ENCODE measurements at places on chromosomes 3 and 15.

DNA sequence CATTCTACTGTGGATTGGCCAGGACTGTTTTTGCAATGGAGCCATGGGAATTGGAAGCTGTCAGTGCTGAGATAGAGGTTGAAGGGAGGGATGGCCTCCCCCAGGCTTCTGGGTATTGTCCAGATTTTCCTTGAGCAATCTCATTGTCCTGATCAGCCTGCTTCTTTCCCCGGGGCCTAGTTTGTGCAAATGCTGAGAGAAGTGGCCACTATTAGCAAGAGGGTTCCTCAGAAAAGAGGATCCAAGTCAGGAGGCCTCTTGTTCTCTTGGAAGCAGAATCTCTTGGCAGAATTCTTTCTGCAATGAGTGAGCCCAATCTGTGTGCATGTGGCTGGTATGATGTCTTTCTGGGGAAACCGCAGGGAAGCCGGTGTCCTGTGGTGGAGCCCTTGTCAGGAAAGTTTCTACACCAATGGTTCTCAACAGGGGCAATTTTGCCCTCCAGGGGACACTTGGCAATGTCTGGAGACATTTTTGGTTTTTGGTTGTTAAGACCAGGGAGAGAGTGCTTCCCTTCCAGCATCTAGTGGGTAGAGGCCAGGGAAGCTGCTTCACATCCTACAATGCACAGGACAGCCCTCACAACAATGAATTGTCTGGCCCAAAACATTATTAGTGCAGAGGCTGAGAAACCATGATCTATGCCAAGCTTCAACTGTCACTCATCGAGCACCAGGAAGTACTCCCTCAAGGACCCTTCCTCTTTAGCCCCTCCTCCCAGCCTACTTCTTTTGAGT lies 2.0 kb downstream of the LIPC start:
- DNase-seq = no peak

- no peak for DNase-seq
These were observed 1.4 kb downstream of the GJD2 start for GRCh38 chr15:34753236-34753894.

- DNase-seq = no peak
These were observed 7.1 kb downstream of the CLK3 start for GRCh38 chr15:74622758-74623157.

DNA sequence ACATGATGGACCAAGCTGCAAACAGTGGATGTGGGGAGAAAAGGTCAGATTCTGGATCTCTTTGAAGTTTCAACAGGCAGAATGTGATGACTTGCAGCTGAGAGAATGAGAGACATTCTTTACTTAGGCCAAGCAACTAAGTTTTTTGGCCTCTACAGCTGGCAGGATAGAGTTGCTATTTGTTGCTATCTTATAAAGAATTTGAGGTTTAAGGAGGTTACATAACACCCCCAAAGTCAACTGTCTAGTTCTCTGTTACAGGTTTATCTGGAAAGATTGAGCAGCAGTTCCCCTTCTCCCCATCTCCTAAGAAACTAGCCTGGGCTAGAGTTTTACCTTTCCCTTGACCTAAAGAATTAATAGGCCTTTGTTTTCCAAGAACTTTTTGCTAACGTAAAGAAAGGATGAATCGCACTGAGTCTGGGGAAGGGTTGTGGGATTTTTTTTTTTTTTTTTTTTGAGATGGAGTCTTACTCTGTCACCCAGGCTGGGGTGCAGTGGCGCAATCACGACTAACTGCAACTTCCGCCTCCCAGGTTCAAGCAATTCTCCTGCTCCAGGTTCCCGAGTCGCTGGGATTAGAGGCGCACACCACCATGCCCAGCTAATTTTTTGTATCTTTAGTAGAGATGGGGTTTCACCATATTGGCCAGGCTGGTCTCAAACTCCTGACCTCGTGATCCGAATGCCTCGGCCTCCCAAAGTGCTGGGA lies 26.6 kb upstream of the SLMAP start:
- no peak for DNase-seq

- peak; percentile 6 for DNase-seq
These were observed 8.3 kb downstream of the B3GALNT1 start for GRCh38 chr3:161096771-161097367.

DNA sequence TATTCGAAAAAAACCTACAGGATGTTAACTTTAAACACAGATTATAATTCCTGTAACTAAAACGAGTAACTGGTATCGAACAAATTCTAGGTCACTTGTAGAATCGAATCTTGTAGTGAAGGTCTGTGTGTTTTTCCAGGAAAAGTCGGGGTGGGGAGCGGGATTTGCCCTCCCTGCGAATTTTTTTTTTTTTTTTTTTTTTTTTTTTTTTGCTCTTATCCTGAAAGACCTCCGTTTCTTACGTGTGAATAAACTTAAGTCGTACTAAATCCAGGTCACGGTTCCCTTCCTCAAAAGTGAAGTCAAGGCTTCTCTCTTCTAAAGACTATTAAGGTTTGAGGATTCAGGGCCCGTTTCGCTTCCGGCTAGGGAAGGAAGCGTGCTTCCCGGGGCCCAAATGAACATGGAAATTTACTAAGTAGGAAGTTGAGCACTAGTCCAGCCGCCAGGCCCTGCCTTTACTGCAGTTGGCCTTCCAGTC lies 770 bp downstream of the TBC1D5 start:
- no peak for DNase-seq

- DNase-seq = no peak
These were observed 122.9 kb downstream of the GREM1 start for GRCh38 chr15:32840507-32841245.

DNA sequence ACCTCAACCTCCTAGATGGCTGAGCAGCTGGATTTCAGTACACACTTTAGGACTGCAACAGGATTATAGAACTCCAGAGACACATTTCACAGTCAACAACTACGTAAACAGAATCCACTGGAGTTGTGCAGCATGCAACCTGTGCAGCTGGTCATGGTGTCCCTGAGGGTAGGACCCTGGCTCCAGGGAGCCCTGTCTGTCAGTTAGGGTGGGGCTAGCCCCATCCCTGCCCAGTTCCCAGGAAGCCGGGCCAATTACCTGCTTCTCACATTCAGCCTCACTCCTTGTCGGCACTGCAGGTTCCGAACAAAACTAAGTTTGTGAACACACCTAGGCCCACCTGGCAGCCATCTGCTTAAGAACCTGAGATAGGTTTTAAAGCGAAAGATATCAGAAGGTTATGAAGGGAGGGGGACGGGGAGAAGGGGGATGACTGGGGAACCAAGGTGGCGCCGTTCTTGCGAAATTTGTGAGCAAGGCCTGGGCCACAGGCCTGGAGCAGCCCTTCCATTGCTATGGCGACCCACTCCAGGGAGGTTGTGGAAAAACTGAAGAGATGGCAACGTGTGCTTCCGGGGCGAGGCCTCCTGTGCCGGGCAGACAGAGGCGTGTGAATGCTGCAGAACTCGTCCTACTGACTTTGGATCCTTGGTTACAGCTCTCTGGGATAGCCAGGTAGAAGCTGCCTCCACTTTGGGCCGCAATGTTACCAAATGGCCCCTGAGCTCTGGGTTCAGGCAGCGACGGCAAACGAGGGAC lies 25.3 kb downstream of the ACSBG1 start:
- DNase-seq = no peak

DNA sequence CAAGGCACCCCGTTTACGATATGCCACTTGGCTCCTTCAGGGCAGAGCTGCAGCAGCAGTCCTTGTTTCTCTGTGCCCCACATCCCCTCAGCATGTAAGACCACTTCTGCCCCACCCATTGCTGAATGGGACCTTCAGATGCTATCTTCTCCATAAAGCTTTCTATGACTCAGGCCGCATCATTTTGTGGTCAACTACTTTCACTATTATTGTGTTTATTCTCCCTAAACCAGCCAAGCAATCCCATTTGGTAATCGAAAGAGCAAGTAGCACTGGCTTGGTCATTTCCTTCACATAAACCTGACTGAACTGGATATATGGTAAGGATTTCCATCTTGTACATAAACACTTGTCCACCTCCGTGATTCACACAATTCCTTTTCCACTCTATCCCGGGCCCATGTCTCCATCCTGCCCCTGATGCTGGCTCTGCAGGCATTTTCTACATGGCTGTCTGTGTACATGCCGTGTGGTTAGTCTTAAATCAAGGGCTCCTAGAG lies 25.7 kb downstream of the LIPC start:
- DNase-seq = no peak

GRCh38 chr15:98657721-98658120 lies 9.4 kb downstream of the IGF1R start:
- DNase-seq = no peak

DNA sequence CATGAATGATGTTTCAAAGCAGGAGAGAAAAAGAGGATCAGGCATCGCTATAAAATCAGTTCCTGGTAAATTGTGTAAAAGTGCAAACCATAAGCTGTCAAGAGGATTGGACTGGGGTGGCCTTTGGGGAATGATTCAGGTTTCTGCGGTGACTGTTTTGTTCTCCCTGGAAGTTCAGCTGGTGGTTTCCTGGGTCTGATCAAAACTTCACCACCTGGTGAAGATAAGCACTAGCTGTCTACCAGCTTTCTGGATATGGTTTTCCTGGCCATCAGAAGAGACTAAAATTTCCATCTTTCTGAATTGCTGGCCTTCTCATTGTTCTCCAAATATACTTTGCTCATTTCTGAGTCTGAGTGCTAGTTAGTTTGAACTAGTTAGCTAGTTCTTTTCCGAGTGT lies 2.7 kb upstream of the NANOGP8 start:
- DNase-seq = no peak

GRCh38 chr3:195441051-195441450 lies 1.8 kb downstream of the ACAP2 start:
- no peak for DNase-seq

DNA sequence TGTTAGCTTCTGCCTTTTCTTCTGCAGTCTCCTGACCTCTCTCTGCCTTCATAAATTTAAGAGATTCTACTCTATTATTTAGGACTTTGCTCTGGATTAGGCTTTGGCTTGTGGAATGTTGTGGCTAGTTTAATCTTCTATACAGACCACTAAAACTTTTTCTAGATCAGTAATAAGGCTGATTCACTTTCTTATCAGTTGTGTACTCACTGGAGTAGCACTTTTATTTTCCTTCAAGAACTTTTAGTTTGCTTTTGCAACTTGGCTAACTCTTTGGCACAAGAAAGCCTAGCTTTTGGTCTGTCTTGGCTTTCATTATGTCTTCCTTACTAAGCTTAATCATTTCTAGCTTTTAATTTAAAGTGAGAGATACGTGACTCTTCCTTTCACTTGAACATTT lies 265.5 kb upstream of the TBC1D5 start:
- DNase-seq = no peak

- no peak for DNase-seq
These were observed 220.2 kb downstream of the NTRK3 start for GRCh38 chr15:88036154-88036839.

DNA sequence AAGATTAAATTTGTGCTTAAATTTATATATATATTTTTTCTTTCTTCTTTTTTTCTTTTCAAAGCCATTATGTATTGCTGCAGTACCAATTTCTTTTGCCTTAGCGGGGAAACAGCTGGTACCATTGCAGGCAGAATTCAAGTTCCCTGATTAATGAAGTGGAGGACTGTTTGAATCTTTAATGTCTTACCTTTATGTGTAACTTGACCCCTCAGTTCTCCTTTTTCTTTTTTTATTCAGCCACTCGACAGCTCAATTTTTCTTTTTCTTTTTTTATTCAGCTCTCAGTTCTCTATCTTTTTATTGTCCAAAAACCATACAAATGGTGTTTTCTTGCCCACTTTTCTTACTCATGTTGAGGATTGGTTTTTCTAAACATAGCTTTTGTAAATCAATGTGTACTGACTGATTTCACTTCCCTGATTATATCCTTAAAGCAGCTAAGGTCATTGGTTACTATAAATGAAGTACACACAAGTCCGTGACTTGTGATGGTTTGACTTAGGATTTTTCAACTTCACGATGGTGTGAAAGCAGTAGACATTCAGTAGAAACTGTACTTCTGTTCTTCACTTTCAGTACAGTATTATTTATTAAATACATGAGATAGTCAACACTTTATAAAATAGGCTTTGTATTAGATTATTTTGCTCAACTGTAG lies 22.8 kb downstream of the ATP2C1 start:
- DNase-seq = peak; percentile 48

DNA sequence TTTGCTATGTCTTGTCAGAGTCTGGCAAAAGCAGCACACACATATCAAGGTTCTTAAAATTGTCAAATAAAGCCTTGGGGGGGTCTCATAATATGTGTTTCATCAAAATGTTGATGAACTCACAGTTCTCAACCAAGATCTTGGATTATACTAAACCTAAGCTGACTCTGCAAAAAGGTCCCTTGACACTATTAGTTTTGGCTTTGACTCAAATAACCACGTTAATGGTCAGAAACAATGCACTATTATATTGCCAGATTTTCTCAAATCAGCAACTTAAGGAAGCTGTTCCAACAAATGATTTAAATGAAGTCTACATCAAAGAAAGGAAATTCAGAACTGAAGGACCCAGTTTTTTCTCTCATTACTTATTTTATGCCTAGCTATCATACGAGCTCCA lies 1063.9 kb downstream of the ROBO1 start:
- peak; percentile 21 for DNase-seq

GRCh38 chr3:128215800-128216495 lies 62.7 kb downstream of the EEFSEC start:
- no peak for DNase-seq

- no peak for DNase-seq
These were observed 4.0 kb upstream of the IL17RD start for GRCh38 chr3:57169108-57169507.

DNA sequence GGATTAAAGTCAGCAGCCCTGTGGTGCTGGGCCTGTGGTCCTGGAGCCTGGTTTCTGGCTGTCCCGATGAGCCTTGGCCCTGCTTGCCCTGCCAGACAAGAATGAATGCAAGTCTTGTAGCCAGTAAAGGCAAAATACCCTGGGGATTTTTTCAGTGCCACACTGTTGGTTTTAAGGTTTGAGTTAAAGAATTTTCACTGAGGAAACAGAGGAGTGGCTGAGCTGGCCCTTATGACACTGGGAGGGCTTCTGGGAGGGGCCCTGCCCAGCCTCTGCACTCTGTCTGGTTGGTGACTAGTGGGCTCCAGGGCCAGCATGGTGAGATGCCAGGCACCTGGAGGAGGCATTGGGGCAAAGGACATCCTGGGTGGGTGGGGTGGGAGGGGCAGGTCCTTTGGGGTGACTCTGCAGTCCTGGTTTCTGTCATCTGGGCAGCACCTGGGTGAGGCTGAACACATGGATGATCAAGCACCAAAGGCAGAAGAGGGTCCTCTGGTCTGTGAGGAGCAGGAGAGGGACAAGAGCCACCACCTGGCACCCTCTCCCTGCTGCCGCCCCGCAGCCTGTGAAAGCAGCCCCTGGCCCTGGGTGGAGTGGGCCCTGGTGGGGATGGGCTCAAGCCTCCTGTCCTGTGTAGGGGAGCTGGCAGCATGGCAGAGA lies 12.5 kb upstream of the PLA2G4E start:
- no peak for DNase-seq
